ENCODE measurements at places on chromosomes 4 and X.

GRCh38 chr4:7842384-7843279 is 97.0 kb downstream of the AFAP1 start:
- DNase-seq, result no peak

- no peak for DNase-seq
Observed at GRCh38 chrX:71616672-71617529, 1.4 kb downstream of the CXCR3 start.

DNA sequence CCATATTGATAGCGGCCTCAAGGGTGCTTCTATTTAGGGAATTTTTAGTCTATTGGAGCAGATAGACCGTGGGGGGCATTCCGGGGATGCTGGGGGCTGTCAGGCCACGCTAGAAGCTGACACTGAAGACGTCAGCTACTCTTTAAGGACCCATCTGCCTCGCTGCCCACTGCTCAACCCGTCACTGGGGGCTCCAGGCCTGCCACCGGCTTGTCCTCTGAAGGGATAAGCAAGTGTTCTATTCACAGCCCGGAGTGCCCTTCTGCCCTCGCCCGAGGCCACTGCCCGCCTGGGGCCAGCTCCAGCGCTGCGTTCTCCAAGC is 679 bp upstream of the MSL3 start:
- no peak for DNase-seq

DNA sequence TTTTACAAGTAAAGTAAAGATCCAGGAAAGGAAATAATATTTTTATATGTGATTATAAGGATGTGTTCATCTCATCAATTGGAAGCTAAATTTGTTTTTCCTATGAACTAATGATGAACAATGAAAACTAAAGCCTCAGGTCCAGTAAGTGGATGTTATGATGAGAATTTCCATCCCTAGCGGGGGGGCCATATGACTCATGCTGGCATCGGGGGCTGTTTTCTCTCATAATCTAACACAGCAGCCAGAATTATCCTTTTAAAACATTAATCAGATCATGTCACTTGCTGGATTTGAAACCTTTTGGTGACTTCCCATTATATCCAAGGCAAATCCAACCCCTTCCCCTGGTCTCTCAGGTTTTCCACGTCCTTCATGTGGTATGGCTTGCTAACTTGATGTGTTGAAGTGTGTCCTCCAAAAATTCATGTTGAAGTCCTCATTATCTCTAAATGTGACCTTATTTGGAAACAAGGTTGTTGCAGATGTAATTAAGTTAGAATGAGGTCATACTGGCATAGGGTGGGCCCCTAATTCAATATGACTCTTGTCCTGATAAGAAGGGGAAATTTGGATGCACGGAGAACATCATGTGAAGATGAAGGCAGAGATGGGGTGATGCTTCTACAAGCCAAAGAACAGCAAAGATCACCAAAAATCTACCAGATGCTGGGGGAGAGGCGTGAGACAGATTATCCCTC is 96.8 kb downstream of the AKAP4 start:
- DNase-seq, result no peak

GRCh38 chr4:72743078-72743477 is 174.1 kb upstream of the ADAMTS3 start:
- peak; percentile 4 for DNase-seq

DNA sequence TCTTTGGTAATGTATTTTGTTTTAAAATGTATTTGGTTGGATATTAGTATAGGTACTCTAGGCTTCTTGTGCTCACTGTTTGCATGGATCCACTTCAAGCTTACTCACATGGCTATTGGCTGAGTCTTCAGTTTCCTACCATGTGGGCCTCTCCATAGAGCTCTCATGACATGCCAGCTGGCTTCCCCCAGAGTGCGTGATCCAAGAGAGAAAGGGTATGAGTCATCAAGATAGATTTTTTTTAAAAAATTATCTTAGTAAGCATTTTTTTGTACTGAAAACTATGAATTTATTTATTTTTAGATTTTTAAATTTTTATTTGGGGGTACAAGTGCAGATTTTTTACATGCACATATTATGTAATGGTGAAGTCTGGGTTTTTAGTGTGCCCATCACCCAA is 219.1 kb upstream of the AMOT start:
- no peak for DNase-seq

All from hematopoietic multipotent progenitor cell treated with erythropoietin and hydrocortisone succinate and interleukin-3 and kit ligand, for 4 days (in vitro differentiated cells).